ENCODE measurements at places on chromosomes 2 and 18.

DNA sequence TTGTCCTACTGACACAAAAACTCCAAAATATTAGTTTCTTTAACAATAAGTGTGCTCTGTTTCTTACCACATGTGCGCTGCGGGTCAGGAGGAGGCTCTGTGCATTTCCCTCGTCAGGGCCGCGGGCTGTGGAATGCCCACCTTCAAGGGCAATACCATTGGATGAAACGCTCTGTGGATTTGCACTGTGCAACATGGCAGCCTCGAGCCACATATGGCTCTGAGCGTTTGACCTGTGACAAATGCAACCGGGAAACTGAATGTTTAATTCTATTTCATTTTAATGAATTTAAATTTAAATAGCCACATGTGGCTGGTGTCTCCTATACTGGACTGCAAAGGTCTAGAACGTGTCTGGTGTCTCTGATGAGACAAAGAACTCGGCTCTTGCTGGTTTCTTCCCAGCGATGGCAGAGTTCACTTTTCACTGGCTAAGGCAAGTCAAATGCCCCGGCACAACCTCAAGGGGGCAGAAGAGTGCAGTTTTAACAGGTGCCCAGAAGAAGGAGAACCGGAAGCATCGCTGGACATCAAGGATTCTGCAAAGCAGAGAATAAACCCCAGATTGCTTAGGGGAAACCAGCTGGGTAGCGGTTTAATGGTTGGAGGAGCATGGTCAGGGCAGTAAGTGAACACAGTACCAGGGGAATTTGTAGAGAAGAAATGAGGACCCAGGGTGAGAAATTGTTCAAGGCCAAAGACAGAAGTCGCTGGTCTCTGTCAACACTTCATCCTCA, 37.0 kb upstream of the TMEM18 start:
- peak; percentile 62 for DNase-seq

GRCh38 chr18:32771871-32772580, 797 bp downstream of the KLHL14 start:
- DNase-seq, result no peak

GRCh38 chr2:238596571-238597551, 170.1 kb downstream of the ASB1 start:
- no peak for DNase-seq

GRCh38 chr2:209471037-209471436, 47.2 kb downstream of the MAP2 start:
- DNase-seq, result no peak

- DNase-seq, result peak; percentile 31
These were observed 36.0 kb downstream of the PHLPP1 start for GRCh38 chr18:62751341-62751821.

- no peak for DNase-seq
These were observed 44.4 kb upstream of the TMEM182 start for GRCh38 chr2:102717308-102718018.

GRCh38 chr2:194203898-194204297, 1453.1 kb upstream of the SLC39A10 start:
- DNase-seq, result no peak

GRCh38 chr2:74417197-74417596, 4.2 kb downstream of the C2orf81 start:
- DNase-seq, result no peak

GRCh38 chr2:64873472-64873924, 115.7 kb upstream of the SLC1A4 start:
- DNase-seq, result peak; percentile 74

- no peak for DNase-seq
These were observed 69.6 kb downstream of the TRAPPC12 start for GRCh38 chr2:3449086-3449485.

- no peak for DNase-seq
These were observed 11.5 kb downstream of the GEN1 start for GRCh38 chr2:17765398-17765797.

- DNase-seq, result no peak
These were observed 172.0 kb downstream of the AFF3 start for GRCh38 chr2:99970292-99970868.

DNA sequence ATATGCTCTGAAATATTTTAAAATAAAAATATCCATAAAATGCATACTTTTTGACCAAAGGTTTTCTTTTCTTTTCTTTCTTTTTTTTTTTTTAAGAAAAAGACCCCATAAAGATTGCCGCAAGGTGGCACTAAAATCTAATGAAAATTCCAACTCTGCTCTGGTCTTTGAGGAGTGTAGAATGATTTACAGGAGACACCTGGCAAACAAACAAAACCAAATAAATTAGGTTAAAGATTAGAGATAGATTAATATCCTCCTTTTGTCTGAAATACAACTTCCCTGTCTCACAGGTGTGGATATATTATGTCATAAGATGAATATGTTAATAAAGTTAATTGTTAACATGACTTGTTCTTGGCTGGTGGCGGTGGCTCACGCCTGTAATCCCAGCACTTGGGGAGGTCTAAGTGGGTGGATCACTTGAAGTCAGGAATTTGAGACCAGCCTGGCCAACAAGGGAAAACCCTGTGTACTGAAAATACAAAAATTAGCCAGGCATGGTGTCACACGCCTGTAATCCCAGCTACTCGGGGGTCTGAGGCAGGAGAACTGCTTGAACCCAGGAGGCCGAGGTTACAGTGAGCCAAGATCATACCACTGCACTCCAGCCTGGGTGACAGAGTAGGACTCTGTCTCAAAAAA, 3.5 kb upstream of the RHOB start:
- peak; percentile 81 for DNase-seq

DNA sequence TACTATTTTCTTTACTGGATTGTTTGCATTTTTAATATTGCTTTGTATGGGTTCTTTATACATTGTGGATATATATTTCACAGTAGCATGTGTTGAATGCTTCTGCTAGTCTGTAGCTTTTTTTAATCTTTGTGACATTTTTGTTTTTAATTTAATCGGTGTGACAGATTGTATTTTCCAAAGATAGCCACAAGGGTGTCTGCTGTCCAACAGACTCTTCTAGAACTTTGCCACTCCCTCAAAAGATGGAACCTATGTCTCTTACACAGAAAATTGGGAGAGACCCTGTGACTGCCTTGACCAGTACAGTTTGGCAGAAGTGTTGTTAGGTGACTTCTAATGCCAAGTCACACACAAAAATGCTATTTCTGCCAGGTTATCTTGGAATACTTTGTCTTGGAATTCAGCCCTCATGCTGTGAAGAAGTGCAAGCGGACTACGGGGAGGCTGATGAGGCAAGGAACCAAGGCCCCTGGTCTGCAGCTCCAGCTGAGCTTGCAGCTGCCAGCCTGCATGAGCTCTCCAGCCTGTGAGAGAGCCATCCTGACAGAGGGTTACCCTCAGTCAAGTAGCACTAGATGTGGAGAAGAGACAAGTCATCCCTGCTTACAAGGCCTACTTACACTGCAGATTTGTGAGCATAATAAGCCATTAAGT, 110.8 kb downstream of the TDRD15 start:
- no peak for DNase-seq

- no peak for DNase-seq
These were observed 1269.2 kb downstream of the LRP1B start for GRCh38 chr2:140861666-140862065.

DNA sequence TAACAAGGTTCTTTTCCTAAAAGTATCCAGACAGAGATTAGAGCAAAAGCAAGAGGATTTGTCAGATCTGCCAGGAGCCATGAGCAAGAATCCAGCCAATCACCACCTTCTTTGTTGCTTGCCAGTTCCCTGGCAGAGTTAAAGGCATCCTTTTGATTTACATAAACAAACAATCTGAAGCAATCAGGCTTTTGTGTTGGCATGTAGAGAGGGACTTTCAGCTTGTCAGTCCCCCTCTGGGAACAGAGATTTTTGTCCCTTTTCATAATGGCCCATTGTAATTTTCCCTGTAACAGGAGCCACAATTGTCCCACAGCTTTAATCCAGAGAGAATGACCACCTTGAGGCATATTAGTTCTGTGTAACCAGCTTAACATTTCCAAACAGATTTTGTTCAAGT, at the start of gene ERMN:
ERMN (minus strand) TSS at position 39 of the 400 bp plus-strand sequence. CDS start 182 bp downstream, outside the sequence.
- no peak for DNase-seq

DNA sequence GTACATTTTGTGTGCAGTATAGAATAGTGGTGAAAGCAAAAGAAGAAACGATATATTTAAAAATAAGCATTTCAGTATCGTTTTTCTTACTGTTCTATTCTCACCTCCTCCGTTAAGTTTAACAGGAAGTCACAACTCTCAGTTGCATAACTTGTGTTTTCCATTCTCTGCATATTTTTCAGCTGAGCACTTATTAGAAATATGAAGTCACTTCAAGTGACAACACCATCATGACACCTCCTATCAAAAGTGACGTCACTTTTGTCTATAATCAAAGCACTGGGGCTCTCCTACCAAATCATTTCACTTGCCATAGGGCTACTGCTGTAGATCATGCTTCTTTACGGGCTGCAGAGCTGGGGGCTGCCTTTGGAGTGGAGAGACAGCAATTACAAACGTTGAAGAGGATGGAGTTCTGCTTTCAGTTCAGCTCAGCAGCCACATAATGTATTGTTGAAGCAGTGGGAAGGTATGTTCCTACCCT, 36.3 kb downstream of the STAT4 start:
- DNase-seq, result no peak

GRCh38 chr18:46560671-46561045, 96.4 kb downstream of the LOXHD1 start:
- no peak for DNase-seq

- DNase-seq, result peak; percentile 4
These were observed 278.3 kb downstream of the MYCN start for GRCh38 chr2:16218625-16219024.

DNA sequence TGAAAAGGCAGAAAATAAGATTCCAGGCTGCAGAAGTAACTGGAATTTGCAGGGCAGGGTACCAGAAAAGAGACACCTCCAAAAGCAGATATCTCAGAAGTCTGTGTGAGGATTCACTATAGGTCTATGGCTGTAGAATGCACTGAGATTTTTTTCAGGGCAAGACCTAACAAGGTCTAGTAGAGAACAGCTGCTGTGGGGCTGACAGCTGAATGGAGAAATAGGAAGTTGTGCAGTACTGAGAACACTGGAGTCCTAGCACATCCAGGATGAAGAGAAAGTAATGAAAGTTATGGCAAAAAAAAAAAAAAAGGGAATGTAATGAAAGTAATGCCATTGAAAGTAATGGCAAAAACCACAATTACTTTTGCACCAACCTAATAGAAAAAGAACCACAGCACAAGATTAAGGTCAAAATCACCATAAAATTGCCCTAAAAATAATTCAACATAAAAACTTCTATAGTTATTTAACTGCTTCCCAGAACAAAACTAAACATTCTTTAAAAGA, 57.3 kb downstream of the CPO start:
- no peak for DNase-seq

DNA sequence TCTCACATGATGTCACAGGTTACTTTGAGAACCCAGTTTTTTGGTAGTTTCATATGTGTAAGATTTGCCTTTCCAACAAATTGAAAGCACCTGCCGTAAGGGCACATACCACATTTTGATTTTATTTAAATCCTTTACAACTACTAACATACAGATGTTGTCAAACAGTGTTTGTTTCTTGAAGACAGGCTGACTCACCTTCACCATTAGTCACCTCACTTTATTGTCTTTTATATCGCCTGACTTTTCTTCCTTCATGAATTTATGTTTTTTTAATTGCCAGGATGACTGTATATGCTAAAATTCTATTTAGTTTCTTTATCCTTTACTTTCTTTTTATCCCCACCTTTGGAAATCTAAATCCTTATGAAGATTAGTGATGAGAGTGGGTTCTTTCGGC, 886.7 kb downstream of the SUCLG1 start:
- DNase-seq, result no peak

DNA sequence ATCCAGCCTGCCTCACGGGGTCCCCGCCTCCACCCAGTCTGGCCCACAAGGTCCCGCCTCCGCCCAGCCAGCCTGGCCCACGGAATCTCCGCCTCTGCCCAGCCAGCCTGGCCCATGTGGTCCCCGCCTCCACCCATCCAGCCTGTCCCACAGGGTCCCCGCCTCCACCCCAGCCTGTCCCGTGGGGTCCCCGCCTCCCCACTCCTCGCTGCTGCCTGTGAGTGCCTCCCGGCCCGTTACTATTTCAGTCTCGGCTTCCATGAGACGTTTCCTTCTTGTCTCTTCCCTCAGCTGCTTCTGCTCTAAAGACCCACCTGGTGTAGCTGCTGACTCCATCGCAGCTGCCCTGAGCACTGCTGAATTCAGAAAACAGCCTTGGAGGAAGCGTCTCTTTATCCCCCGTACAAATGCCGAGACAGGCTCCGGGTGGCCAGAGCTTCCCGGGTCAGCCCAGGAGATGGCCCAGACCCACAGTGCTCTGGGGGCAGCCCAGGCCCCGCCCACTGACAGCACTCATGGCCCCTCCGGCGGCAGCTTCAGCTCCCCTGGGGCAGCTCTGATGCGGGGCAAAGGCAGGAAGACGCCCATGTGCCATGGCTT, 69.8 kb downstream of the NFATC1 start:
- no peak for DNase-seq

- DNase-seq, result no peak
These were observed 109.2 kb downstream of the MAP4K4 start for GRCh38 chr2:101806701-101807100.

DNA sequence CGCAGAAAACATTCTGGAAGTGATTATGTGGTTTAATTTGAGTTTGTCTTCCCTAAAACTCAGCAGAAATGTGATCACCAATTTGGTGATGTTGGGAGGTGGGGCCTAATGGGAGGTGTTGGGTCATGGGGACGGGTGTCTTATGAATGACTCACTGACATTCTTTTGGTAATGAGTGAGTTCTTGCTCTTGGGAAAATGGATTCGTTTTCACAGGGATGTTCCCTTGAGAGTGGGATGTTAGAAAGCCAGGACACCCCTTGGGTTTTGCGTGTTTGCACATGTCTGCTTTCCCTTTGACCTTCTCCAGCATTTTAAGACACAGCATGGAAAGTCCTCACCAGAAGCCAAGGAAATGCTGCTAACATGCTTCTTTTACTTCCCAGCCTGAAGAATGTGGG, 321.5 kb upstream of the NT5C1B start:
- DNase-seq, result no peak

DNA sequence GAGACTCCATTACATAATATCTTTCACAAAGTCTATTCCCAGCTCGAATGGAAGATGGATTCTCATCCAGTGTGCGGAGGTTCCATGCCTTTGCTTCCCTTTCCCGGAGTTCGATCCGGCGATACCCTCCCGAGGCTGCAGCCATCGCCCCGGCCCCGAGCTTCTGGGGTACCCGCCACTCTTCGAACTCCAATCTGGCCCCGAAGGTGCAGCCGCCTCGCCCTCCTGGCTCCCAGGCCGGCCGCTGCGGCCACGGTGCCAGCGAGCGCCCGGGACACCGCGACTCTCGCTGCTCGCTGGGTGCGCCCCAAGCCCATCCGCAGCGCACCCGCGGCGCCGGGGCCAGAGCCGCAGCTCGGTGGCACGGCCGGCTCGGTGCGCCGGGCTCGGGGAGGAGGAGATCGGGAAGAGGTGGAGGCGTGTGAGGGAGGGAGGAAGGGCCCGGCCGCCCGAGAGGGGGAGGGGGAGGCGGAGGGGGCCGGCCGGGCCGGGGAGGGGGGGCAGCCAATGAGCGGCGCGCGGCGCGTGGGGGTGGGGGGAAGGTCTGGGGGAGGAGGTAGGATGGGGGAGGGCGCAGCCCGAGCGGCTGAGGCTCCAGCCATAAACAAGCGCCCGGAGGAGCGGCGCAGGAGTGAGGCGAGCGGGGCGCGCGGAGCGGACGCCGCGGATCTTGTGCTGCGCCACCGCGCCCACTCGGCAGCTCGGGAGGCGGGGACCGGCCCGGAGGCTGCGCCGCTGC, at the start of gene CRIM1:
CRIM1 (plus strand) TSS at position 628 of the 739 bp plus-strand sequence. CDS start 515 bp downstream, outside the sequence.
- DNase-seq, result peak; percentile 78

- DNase-seq, result no peak
These were observed 47.0 kb downstream of the SERTAD2 start for GRCh38 chr2:64606479-64607363.

All from cerebellar cortex (tissue), 1 donor.